Astrocyte (in vitro differentiated cells and primary cell): ENCODE measurements at places on chromosomes 7 and 10.

- DNase-seq, result no peak
These were observed 328.2 kb upstream of the LRRN3 start for GRCh38 chr7:110762546-110763225.

DNA sequence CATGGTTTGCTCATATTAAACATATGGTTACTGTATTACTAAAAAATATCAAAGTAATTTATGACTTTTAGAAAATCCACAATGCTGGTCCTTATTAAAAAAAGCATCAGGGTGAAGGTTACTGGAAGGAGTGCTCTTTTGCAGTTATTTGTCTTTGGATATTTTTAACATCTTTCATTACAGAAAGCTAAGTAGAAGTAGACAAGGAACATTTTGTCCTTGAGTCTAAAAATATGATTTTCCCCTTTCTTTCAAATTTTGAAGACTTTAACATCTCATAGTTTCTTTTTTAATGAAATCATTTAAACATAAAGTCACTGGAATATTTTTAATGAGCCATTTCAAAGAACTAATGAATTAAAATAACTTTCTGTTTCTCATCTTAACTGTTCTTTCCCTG is 110.1 kb upstream of the TNS3 start:
- no peak for DNase-seq

GRCh38 chr7:78018641-78019446 is 220.3 kb downstream of the PHTF2 start:
- peak; percentile 39 for DNase-seq

DNA sequence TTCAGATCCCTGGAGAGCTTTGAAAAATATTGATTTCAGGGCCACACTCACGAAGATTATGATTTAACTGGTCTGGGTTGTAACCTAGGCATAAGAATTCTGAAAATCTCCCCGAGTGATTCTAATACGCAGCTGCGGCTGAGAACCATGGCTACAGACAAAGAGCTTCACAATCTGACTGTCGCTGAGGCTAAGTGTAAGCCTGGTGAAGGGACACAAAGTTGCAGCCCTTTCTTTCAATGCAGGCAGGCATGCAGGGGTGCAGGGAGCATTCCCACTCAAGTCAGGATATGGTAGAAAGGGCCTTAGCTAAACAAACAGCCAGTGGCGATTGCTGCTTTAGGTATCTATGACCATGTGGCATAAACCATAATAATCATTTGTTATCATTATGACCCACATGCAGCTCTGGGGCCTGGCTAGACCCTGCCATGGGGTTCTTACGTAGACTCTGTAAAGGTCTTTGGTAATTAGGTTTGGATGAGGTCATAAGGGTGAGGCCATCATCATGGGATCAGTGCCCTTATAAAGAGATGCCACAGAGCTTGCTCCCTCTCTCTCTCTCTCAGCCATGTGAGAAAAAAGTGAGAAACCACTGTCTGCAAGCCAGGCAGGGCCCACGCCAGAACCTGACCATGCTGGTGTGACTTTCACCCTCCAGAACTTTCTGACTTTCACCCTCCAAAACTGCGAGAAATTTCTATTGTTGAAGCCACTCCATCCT is 88.4 kb upstream of the LANCL2 start:
- no peak for DNase-seq

GRCh38 chr7:42694894-42695507 is 216.9 kb downstream of the C7orf25 start:
- DNase-seq, result peak; percentile 12

DNA sequence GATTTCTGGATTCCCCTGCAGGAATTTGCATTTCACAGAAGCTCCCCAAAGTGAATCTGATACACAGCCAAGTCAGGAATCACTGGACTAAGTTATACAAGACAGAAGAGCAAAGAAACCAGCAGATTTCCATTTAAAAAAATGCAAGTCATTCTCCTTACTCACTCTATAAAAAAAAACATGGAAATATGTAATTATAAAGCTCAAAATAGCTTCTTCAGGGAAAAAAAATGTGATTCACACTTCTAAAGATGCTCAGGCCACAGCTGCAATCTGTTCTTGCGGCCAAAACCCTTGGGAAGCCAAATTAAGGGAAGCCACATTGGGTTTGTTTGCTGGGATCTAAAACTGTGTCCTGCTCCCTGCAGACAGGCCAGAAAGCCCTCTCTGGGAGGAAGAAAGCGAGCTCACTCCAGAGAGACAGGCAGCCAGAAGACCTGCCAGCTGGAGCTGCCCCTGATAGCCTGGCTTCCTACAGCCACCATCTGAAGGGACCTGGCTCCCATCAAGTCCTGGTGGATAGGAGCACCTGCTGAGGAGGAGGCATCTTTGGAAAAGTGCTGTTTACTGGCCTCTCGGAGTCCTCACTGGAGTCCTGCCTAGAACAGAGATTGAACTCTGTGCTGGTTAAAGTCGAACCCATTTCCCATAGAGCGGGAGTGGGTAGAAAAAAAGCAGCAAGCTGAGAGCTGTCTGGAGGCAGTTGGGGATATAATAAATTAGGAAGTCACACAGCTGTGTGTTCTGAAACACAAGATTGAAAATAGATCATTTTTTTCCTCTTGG is 359.2 kb upstream of the AOAH start:
- DNase-seq, result peak; percentile 49

GRCh38 chr7:105224884-105225651 is 163.7 kb downstream of the SRPK2 start:
- DNase-seq, result peak; percentile 93

GRCh38 chr7:149832332-149833041 is 5.7 kb upstream of the ZNF862 start:
- DNase-seq, result no peak

DNA sequence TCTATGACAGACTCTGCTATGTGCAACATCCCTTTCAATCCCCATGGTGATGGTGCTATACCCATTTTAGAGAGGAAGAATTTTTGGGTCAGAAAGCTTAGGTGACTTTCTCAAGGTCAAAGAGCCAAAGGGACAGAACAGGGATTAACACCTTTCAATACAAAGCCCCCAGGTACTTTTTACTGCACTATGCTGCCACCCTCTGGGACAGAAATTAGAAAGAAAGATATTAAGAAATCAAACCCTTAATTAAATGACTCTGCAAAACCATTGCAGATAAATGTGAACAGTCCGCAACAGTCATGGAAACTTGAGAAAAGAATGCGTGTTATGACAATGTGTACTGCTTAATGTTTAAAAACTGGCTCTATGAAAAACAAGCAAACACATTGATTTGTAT is 673.7 kb downstream of the MAGI2 start:
- no peak for DNase-seq

DNA sequence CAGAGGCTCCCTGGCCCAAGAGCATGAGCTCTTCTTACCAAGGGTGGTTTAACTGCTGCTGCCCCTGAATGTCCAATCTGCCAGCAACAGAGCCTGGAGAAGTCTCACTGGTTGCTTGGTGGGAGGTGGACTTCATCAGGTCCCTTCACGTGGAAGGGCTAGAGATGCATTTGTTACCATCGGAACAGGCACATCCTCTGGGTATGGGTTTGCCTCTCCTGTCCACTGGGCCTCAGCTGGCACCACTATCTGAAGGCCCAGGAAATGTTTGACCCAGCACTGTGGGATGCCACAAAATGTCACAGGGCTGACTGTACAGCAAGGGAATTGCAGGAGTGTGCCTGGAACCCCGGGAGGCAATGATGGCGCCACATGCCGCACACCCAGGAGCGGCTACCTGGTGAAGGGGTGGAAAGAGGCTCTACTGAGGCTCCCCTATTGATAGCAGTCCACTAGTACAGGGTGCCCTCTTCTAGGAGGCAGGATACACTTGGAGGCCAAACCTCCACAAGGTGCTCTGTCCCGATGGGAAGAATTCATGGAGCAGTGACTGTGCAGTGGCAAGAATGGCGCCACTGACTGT is 603.1 kb upstream of the MGMT start:
- no peak for DNase-seq

DNA sequence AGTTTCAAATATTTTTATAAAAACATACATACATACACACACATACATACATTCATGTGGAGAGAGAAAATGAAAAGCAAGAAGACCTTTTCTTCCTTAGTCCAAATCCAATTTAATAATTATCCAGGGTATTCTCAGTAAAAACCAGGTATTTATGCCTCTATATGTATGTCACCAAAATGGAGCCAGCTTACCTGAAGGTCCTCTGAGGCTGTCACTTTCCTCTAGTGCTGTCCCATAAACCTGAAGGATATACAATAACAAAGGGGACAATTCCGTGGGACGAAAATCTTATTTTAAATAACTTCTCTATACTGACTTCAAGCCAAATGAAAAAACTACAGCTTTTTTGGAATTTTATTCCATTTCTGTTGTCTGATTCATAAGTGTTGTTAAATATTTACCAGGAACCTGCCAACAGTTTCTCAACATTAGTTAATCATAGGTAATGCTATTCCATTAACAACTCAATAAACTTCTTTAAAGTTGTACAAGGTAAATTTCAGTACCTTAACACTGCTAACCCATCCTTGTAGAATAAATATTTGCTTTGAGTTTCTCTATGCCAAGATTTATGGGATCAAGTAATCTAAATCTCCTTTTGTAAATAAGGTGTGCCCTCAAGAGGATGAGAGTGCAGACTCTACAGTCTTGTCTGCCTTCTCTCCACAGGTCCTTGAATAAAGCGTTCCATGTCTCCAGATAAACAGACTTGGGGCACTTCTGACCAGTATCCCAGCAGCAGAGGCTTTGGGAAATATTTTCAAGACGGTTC is 260.3 kb downstream of the AHR start:
- no peak for DNase-seq

DNA sequence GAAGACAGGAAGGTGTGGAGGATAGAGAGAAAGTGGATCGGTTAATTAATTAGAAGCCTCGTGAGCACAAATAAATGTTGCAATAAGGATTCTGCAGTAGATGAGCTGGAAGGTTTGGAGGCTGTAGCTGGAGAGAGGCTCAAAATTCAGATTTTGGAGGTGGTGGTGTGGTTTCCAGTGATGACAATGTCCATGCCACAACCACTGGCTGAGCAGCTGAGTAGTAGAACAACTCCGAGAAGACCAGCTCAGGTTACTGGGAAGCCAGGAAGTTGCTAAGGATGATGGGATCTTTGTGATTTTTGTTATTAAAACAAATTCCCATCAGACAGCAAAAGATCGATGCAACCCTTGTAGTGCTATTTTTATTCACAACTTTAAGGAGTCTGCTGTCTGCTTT is 7.7 kb downstream of the SLC26A4 start:
- DNase-seq, result no peak

GRCh38 chr7:99460651-99461050 is 5.3 kb downstream of the ATP5MF start:
- DNase-seq, result no peak

GRCh38 chr7:83610649-83611304 is 38.2 kb downstream of the SEMA3E start:
- DNase-seq, result no peak

GRCh38 chr7:100789055-100789454 is 38.3 kb downstream of the EPHB4 start:
- DNase-seq, result no peak

DNA sequence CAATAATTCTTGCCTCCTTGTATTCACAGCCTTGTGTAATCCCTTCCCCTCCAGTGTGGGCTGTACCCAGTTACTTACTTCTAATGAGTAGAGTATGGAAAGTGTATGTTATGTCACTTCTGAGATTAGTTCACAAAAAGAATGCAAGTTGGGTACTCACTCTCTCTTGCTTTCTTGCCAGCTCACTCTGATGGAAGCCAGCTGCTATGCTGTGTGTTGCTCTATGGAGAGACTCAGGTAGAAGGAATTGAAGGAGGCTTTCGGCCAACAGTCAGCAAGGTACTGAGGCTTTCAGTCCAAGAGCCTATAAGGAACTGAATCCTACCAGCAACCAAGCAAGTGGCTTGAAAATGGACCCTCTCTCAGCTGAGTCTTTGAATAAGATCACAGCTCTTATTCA is 9.7 kb upstream of the BICC1 start:
- no peak for DNase-seq

DNA sequence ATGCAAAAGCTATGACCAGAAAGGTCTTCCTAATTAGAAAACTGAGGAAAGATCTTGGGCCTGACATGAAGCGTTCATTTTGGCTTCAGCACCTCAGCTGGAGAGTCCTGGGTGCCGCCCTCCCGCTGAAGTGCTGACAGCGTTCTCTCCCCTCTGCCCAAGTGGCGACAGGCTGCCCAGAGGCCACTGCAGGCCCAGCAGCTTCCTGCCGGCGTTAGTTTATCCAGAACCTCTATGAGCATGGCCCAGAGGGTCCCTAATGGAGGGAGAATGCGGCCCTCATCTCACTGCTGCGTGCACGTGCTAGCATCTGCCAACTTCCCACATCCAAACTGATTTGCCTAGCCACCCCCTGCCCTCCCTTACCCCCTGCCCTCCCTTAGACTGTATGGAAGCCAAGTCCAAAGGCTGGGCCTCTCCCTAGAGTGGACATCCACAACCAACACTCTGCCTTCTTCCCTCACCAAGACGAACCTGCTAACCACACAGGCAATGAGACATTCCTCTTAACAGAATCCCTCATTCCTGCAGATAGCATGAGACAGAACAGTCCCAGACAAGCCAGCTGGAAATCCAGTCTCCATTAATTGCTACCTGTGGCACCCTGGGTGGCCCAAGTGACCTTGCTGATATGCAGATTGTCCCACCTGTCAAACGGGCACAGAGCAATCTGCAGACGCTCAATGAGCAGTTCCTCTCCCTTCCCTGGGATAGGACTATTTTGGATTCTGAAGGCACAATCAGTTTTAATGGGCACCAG is 108.4 kb downstream of the C10orf90 start:
- no peak for DNase-seq

DNA sequence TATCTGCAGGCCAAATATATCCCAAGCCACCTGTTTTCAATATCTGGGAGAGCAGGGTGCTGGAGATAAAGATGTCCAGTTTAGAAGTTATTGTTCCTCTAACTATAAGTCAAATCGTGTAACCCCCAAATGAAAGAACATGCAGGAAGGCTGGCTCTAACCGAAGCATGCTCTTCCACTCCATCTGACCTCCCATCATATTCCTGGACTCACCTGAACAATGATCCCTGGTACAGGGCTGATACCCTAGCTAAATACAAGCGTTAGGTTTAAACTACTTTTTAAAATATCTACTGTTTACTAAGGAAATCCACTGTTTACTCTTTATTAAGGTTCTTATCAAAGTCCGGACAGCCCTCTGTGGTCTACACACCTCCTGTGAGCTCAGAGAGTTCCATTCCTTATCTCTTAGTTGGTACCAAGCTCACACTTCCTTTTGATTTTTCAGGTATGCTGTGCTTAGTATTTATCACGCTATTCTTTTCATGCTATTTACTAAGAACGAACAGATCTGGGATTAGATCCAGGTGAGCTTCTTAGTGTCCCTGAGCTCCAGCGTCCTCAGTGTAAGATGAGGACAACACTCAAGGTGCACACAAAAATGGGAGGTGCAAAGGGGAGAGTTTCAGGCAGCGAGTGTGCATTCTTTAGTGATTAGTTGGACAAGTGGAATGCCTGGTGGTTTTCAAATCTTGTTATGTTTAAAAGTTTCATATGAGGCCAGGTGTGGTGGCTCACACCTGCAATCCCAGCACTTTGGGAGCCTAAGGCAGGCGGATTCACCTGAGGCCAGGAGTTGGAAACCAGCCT is 23.6 kb upstream of the COBL start:
- DNase-seq, result no peak

DNA sequence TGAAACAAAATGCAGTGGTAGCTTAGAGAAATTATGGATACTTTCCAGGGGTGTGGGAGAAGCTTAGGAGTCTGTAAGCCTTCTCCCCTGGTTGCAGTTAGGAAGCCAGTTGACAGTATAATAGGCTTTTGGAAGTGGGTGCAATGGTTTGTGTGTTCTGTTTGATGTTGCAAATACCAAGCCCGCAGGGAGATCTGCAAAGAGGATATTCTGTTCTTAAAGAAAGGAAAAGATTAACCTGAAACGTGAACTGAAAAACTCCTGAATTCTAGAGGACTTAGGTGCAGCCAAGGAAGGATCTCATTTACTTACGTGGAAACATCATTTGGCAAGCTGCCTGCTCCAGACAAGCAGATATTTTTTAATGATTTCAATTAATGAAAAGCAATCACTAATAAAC is 496.6 kb downstream of the AUTS2 start:
- DNase-seq, result no peak
